ENCODE measurements at places on chromosomes 12 and 14.

GRCh38 chr12:55698241-55698955 is 9.3 kb downstream of the ITGA7 start:
- no peak for DNase-seq

DNA sequence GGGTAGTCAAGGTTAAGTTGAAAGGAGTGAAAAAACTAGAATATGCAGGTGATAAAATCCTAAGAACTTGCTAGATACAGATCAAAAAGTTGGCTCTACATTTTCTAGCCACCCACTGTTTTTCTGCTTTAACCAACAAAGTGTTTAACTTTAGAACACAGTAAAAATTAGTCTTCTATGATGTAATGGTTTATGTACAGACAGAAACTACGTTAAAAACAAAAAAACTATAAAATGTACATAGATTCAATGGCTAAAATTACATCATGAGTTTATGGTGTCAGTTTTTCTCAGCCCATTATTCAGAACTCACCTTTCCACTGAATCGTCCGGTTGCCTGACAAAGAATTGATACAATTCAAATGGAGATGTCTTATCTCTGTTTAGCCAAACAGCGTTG is 2.1 kb downstream of the YARS2 start:
- no peak for DNase-seq

GRCh38 chr12:48163150-48163747 is 5.9 kb upstream of the ASB8 start:
- no peak for DNase-seq

- no peak for DNase-seq
These were observed 312.4 kb upstream of the RTL1 start for GRCh38 chr14:101215927-101216326.

DNA sequence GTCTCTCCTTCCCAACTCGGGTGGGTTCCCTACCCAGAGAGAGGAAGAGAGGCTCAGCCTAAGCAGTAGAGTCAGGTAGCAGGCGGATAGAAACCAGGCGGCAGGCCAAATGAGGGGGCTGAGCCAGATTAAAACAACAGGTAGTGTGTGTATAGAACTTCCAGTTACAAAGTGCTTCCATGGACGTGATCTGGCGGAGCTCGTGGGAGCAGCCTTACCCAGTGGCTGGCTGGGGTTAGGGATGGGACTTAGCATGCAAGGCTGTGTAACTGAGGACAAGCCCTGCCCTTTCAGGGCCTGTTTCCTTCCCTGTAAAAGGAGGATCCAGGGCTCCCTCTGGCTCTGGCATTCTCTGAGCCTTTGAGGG is 8.3 kb downstream of the KRT80 start:
- no peak for DNase-seq

DNA sequence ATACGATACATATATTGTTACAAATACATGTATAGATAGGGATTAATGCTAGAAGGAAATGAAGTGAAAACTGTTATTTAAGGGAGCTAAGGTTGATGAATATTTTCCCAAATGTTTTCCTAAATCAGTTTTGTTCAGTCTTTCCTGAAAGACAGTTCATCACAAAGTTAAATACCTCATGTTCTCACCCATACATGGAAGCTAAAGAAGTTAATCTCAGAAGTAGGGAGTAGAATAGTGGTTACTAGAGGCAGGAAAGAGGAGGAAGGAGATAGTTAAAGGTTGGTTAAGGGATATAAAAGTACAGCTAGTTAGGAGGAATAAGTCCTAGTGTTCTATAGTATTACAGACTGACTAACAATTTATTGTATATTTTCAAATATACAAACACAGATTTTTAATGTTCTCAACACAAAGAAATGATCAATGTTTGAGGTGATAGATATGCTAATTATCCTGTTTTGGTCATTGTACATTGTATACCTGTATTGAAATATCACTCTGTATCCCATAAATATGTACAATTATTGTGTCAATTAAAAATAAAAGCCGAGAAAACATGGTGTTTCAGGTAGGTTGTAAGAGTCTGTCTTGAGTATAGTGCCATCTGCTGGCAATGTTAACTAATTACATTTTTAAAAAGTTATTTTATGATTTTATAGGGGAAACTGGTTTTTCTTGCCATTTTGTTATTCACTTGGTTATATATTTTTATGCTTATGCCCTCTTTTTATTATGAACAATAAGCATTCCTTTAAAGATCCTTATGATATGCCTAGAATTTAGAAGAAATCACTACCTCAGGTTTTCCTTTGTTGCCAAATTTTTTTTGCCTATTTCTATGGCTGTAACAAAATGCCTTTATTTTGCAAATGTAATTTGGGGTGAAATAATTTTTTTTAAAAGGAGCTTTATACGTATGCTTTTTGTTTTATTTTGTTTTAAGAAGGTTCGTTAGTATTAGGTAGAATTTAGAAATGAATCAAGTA is 26.9 kb downstream of the ZDHHC17 start:
- DNase-seq, result peak; percentile 20

- no peak for DNase-seq
These were observed 65.5 kb downstream of the KSR2 start for GRCh38 chr12:117903110-117903840.

- peak; percentile 81 for DNase-seq
These were observed 139.3 kb upstream of the ARHGAP5 start for GRCh38 chr14:31937730-31938346.

DNA sequence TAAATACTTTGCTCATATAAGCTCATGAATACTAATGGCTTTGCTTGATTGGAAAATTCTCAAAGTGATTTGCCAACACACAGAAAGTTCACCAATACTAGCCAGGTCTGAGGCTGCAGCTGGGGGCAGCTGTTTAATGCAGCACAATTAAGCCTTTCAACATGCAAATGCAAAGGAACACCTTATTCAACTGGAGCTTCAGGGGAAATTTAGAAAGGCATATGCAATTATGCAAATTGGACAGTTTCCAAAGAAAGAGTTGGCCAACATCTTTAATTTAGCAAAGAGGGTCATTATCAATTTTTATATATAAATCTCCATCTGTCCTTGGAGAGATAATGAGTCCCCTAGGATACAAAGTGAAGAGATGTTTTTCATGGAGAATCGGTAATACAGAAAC is 40.2 kb upstream of the OTOGL start:
- no peak for DNase-seq

DNA sequence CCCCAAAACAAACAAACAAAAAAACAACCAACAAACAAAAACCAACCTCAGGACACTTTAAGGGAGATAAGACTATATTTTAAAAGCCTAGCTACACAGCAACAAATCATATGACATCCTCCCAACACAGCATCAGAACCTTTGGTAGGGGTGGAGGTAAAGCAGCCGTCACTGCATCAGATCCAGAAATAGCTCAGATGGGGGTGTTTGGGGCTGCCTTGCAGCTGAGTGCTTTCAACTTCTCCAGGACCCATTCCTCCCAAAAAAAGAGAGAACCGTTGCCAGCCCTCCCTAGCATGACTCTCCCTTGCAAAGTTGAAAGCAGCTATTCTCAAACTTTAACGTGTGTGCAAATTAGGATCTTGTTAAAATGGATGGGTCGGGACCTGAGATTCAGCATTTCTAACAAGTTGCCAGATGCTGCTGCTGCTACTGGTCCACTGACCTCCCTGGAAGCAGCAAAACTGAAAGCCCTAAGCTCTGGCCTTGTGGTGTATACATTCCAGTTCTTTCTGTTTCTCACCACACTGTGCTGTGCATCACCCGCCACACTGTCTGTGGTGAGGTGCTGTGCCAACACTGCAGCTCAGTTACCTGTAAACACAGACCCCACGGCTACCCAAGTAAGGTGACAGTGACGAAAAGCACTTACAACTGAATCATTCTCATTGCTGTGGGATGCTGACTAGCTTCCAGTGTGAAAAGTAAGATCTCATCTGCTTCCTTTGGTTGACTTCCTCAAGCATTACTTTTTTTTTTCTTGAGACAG is 54.0 kb downstream of the SLC38A1 start:
- DNase-seq, result peak; percentile 6

DNA sequence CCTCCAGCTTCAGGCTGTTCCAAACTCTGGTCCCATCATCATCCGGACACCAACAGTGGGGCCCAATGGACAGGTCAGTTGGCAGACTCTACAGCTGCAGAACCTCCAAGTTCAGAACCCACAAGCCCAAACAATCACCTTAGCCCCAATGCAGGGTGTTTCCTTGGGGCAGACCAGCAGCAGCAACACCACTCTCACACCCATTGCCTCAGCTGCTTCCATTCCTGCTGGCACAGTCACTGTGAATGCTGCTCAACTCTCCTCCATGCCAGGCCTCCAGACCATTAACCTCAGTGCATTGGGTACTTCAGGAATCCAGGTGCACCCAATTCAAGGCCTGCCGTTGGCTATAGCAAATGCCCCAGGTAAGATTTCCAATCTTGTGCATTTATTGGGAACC is 3.3 kb downstream of the SP1 start:
- no peak for DNase-seq

DNA sequence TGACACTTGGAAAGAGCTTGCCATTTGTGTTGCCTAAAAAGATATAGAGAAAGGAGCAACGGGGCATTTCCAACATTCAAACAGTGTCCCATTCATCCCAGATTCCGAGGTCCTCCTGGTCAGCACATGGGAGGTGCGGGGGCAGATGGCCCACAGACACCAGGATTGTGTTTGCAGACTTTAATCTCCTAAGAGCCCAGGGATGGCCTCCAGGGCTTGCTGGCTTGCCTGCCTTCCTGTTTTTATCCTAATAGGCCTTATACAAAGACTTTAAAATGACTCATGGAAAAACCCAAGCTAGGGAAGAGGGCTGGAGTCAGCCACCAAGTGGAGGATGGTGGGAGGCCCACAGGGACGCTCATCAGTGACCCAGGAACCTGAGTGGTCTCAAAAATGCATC is 21.5 kb upstream of the FAM181A start:
- no peak for DNase-seq

- DNase-seq, result peak; percentile 60
These were observed 354.3 kb downstream of the CEP128 start for GRCh38 chr14:80587096-80587724.

GRCh38 chr12:129373746-129374145 is 520.5 kb downstream of the GLT1D1 start:
- DNase-seq, result no peak

- no peak for DNase-seq
These were observed 544.1 kb downstream of the KCNH5 start for GRCh38 chr14:62501021-62501750.

DNA sequence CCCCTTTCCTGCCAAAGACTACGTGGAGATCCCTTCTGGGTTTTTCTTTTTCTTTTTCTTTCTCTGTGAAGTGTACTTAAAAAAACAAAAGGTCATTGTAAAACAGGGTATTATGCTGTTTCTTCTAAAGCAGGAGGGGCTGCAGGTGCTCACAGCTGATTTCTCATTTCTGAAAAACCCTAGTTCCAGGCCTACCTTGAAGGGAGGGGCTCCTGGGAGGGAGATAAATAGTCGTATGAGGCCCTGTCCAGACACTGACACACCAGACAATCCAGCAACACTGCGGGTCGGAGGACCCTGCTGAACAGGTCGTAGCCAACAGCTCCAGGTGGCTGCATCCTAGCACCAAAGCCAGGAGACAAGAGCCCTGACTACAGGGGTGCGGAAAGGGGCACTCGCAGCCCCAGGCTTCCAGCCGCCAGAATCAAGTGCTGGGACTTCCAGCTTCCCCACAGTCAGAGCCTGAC is 41.1 kb downstream of the PSMA6 start:
- no peak for DNase-seq

DNA sequence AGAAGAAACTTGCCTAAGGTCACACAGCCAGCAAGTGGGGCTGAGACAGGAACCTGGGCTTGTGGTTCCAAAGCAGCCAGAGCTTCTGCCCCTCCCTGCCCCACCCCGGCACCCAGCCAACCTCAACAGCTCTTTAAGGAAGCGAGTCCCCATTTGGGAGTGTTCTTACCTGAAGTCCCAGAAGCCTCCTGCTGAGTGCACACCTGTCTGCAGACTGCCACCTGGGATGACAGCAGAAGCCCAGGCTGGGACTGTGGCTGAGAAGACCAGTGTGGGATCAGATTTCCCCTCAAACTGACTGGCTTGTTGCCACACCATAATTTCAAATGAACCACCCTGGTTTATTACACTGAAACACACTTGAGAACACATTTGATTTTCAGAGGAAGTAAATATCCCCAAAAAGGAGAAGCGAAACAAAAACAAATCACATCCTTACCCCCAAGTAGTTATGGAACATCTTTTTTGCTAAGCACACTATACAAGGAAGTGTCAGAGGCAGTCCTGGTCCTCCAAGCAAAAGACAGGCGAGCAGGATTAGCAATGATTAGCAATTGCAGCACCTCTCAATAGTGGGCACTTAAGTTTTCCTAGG is 6.3 kb upstream of the RIN3 start:
- DNase-seq, result no peak

- DNase-seq, result no peak
These were observed 12.7 kb downstream of the CCND2 start for GRCh38 chr12:4286228-4286627.

DNA sequence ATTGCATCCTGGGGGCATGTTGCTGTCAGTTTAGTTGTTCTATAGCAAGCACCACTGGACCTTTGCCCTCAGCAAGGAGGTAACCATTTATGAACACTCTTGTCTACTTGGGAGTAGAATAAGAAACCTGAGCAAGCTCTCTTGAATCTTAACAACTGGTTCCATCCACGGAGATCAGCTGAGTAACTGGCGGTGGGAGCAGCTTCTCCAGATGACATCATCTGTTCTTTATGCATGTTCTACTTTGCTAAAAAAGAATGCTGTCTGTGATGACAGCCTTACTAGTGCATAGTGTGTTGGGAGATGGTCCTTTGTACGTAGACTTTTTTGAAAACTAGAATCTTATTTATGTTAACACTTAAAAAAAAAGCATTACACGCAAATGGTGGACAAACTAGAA is 17.7 kb downstream of the SLC4A8 start:
- peak; percentile 30 for DNase-seq

DNA sequence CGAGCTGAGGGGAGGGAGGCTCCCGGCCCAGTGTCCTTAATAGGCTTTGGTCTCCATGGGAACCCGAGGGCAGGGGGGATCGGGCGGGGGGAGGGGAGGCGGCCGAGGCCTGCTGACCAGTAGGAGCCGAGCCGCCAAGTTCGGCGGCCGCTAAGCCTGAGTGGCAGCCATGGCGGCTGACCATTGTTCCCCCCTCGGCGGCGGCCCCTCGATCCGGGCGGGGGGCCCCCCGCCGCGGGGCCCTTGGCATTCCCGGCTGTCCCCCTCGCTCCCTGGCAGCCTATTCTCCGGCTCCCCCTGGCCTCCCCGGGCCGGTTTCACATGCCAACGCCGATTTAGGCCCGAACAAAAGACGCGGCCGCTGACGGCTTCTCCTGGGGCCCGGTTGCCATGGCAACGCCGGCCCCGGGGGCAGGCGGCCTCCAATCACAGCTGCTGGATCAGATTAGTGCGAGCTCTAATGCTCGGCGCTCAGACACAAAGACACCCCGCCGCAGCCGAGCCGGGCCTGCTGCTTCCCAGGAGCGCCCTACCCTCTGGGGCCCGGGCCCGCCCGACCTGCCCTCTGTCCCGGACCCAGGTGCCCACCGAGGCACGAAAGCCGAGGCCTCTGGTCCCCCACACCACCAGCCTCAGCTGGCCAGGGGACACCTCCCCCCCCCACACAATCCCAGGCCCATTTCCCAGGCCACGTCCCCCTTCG is 7.3 kb downstream of the MSI1 start:
- peak; percentile 51 for DNase-seq

Measured in AG10803 (cell line).